ENCODE measurements at places on chromosomes 5 and 9.

GRCh38 chr5:125579182-125579581 lies 832.7 kb upstream of the ZNF608 start:
- no peak for DNase-seq

DNA sequence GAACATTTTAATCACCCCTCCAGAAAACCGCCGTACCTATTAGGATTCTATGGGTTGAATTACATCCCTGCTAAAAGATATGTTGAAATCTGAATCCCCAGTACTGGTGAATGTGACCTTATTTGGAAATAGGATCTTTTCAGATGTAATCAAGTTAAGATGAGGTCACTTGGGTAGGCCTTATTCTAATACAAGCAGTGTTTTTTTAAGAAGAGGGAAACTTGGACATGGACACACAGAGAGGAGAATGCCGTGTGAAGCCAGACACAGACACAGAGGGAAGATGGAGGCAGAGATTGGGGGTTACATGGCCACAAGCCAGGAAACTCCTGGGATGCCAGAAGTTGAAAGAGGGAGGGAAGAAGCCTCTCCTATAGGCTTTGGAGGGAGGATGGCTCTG lies 183.5 kb downstream of the GNA14 start:
- DNase-seq: no peak

DNA sequence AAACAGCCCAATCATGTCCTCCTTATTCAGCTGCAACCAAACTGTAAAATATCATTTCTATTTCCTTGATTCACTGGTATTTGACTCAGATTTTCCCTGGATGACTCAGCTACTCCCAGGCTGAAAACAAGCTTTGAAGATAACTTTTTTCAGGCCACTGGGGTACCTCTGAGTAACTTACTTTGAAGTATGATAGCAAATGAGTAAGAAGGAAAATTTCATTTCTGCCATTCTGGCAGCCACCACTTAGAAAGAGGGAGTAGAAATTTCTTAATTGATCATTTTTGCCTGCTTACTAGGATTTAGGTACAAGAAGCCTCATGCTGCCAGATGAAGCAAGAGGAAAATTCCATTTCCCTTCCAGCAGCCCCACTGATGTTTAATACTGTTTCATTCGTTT lies 247.4 kb downstream of the PRELID2 start:
- no peak for DNase-seq

DNA sequence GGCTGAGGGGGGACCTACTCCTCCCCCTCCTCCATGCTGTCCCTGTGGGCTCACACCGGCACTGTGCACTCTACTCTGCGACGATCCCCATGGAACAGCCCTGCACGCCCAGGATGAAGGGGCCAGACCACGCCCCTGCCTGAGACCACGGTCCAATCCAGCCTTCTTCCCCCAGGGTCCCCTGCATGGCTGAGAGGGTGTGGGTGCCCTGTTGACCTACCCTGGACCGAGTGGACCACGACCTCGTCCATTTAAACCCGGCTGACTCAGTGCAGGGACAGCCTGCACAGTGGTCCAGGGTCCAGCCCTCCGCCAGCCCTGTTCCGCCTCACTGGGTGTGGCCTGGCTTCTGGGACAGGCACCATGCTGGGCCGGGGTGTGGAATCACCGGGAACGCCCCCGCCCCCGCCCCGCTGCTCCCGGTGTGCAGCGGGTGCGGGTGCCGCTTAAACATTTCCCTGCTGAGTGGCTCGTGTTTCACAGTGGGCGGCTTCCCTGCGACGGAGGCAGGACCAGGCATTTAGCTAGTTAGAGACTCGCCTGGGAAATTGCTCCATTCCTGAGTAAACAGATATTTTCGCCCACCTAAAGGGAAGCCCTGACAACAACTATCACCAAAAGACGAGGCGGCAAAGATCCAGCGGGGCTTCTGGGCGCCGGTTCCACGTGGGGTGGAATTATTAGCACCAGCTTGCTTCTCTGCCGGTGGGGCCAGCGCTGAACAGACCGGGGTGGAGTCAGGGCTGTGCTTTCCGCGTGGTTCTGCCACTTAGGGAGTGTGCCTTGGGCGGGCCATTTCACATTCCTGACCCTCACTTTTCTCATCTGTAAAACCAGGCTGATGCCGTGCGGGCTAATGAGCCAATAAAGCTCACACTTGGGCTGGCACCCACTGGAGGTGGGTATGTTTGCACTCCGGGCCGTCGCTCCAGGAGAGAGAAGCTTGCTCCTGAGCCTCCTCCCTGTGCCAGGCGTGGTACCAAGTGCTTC lies 22.6 kb downstream of the DBH start:
- peak; percentile 38 for DNase-seq

GRCh38 chr5:176381979-176382378 lies 6.4 kb downstream of the NOP16 start:
- no peak for DNase-seq

- DNase-seq: no peak
These were observed 59.7 kb downstream of the PCSK1 start for GRCh38 chr5:96373381-96373733.

Data from activated T-cell treated with anti-CD3 and anti-CD28 coated beads, Interleukin-2, amount 50 U/mL, for 48 hours (primary cell).